Hematopoietic multipotent progenitor cell treated with erythropoietin and hydrocortisone succinate and interleukin-3 and kit ligand, for 8 days (in vitro differentiated cells): ENCODE measurements at places on chromosomes 2 and 18.

GRCh38 chr2:19576411-19576810, 218.0 kb upstream of the OSR1 start:
- DNase-seq, result no peak

DNA sequence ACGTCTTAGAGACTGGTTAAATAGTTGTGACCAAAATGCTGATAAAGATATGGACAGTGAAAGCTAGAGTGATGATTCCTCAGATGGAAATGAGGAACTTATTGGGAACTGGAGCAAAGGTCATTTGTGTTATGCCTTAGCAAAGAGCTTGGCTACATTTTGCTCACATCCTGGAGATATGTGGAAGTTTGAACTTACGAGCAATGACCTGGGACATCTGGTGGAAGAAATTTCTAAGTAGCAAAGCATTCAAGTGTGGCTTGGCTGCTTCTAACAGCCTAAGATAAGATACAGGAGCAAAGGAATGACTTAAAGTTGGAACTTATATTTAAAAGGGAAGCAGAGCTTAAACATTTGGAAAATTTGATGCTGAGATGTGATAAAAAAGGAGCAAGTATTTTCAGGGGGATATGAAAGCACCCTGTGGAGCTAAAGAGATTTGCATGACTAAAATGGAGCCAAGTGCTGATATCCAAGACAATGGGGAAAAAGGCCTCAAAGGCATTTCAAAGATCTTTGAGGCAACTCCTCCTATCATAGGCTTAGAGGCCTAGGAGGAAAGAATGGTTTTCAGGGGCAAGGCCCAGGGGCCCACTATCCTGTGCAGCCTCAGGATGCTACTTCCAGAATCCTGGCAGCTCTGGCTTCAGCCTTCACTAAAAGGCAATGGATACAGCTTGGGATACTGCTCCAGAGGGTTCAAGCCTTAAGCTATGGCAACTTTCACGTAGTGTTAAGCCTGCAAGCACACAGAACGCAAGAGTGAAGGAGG, 124.1 kb upstream of the KLHL14 start:
- no peak for DNase-seq

- DNase-seq, result no peak
Observed at GRCh38 chr2:147644491-147644890, 200.3 kb upstream of the ACVR2A start.

GRCh38 chr2:102749938-102750337, 11.9 kb upstream of the TMEM182 start:
- no peak for DNase-seq

GRCh38 chr2:130728007-130728454, 839 bp upstream of the GPR148 start:
- peak; percentile 72 for DNase-seq

DNA sequence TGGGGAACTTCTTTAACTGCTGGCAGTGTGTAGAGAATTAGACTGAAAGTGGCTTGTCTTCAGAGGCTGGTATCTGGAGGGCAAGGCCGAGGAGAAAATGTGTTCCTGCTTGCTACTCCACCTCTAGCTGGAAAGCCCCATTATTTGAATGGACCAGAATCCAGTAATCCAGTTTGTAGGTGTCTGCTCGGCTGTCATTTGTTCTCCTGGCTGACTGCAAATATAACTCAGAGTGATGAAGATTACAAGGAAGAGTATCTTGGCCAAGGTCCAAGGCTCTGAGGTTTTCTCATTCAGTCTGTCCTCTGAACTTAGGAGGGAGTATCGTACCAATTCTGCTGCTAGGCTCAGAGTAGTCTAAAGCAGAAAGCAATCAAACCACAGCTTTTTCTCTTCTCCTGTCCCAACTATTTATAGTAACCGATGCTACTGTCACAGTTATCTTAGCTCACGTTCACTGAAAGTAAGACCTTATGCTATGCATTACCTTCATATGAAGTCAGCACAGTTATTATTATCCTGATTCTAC, 228.6 kb downstream of the SETBP1 start:
- DNase-seq, result peak; percentile 4

DNA sequence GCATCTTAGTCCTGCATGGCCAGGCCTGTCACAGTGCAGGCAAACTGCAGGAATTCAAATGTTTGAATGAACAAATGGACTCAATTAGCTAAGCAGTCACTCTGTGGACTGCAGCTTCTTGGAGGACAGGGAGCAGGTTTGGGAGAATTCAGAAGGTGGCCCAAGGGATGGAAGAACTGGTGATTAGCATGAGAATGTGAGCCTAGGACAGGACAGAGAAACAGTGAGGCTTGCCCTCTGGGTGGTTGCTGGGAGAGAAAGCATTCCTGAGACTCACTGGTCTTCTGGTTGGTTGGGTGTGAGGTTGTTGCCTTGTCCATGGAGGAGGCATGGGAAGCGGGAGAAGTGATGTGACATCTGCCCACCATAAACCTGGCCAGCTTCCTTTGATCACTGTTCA, 13.7 kb downstream of the IL1RL2 start:
- no peak for DNase-seq

- DNase-seq, result no peak
Observed at GRCh38 chr2:62293151-62293489, 97.2 kb downstream of the B3GNT2 start.

GRCh38 chr2:180319586-180320405, 312.7 kb upstream of the CWC22 start:
- DNase-seq, result no peak

DNA sequence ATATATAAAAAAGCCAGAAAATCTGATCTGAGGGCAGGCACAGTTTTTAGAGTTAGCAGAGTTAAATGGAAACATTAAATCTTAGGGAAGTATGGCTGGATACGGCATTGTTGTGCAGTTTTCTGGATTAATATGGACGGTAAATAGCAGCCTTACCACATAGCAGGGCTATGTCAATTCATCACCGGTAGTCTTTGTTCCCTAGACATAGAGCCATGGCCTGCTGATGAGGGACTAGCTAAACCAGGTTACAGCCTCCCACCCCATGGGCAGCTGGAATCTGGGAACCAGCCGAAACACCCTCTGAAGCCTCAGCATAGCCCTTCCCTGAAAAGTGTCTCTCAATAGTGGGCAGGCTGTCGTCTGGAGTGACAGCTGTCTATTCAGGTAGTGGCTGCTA, 32.4 kb downstream of the CDCA7 start:
- no peak for DNase-seq

GRCh38 chr18:3266062-3266608, 4.2 kb downstream of the MYL12B start:
- DNase-seq, result no peak

GRCh38 chr18:60549338-60549960, 176.9 kb upstream of the MC4R start:
- DNase-seq, result peak; percentile 67

GRCh38 chr2:14524803-14525080, 107.8 kb upstream of the LRATD1 start:
- DNase-seq, result no peak

- no peak for DNase-seq
Observed at GRCh38 chr2:3189076-3189591, 188.5 kb downstream of the EIPR1 start.

DNA sequence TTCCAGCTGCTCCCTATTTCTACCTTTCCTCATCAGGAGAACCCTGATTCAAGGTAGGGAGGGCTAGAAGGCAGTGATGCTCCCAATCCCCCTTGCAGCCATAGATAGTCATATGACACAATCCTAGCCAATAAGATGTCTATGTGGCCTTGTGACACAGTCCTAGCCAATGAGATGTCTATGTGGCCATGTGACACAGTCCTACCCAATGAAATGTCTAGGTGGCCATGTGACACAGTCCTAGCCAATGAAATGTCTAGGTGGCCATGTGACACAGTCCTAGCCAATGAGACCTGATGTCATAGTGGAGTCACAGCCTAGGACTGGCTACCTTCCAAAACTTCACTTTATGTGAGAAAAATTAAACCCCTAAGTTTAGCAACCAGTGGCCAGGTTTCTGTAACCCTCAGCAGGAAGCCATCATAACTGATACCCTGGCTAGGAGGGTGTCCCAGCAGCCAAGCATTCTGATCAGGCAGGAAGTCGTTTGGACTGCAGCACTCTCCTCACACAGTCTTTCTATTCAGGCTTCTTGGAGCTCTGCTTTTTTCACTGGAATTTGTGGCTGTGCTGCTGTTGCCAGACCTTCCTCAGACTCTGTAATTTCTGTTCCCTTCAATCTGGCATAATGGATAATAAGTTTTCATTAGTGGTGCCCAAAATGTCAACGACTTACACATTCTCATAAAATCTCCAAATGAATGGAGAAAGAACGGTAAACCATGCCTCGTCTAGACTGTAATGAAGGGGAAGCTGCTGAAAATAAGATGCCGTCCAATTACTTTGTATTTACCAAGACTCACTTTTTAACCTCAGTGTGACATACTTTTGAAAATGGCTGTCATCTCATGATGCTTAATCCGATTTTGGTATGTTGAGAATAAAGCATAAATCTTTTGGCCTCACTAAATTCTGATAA, 165.0 kb upstream of the NCKAP5 start:
- no peak for DNase-seq

DNA sequence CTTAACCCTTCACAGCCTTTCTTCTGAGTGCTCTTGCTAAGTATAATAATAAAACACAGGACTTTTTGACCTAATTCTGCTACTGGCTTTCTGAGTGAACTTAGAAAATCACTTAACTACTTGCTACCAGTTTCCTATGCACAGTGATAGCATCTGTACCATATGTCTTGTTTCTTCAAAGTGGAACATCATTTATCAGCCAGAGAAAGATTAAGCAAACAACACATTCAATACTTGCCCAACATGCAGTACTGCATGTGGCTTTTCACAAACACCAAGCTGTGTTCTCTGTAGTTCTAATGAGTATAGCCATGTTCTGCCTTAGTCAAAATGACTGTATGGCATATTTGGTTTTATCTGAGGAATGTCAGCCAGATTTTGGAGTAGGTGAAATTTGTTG, 1286.6 kb upstream of the ZEB2 start:
- DNase-seq, result no peak

DNA sequence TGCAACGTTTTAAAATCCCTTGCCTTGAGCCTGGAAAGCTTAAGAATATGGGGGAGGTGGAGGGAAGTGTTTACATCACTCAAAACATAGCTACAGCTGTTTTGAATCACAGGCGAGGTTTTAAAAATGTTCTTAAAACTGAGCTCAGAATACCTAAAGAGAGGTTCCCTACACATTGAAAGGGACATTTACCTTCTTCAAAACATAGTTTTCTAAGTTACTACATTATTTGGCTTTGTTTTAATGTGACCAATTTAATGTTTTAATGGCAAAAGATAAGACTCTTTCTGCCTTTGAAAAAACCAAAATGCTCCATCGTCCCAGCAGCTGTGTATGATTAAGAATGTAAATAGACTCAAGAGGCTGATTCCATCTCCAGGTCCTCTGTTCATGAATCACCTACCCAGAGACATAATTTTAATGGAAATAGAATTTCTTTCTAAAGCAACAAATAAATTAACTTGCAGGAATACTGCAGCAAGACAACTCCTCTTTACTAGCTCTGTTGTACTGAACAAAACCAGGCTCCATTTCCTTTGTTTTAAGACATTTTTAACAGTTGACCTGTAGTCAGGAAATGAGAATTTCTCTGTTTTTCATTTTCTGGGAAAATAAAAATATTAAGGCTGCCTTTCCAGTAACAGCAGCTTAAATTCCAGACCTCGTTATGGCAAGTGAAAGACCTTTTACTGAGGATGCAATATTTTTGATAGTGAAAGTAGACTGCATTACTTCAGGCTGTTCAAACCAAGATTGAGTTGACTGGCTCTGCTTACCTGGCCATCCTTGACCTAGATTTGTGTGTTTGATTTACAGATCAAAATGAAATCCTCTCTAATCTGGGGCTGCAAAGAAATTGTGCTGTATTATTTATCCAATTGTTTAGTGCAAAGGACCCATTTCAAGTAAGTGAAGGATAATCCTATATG, 33.7 kb upstream of the WDR75 start:
- no peak for DNase-seq

DNA sequence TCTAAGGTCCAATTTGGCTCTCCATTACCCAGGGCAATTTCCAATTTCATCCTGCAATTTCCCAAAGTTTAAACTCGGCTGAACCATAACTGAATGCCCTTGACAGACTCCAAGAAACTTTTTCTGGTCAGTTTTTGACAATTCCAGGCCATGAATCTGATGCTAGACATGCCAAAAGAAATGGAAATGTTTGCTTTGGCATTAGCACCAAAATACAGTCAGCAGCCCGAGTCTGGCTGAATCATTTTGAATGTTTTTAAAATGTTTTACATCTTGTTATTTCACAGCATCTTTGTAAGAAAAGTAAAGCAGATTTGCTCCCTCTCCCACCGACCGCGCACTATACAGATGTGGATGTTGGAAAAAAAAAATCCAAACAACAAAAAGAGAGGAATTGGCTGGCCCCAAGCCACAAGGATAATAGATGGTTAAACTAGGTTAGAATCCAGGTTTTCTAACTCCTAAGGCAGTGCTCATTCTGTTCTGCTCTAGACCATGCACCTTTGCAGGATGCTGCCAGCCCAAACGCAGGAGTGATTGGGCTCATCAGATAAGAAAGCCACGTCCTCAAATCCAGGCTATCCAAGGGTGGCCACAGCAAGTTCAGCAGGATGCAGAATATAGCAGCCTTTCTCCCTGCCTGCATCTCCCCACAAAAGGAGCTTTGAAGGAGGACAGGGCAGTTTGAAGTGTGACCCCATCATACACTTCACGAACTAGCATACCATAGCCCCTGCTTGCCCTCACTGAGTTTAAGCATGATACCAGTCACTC, 167.5 kb downstream of the ALK start:
- no peak for DNase-seq

GRCh38 chr2:240916571-240917008, 10.5 kb downstream of the CROCC2 start:
- DNase-seq, result no peak

DNA sequence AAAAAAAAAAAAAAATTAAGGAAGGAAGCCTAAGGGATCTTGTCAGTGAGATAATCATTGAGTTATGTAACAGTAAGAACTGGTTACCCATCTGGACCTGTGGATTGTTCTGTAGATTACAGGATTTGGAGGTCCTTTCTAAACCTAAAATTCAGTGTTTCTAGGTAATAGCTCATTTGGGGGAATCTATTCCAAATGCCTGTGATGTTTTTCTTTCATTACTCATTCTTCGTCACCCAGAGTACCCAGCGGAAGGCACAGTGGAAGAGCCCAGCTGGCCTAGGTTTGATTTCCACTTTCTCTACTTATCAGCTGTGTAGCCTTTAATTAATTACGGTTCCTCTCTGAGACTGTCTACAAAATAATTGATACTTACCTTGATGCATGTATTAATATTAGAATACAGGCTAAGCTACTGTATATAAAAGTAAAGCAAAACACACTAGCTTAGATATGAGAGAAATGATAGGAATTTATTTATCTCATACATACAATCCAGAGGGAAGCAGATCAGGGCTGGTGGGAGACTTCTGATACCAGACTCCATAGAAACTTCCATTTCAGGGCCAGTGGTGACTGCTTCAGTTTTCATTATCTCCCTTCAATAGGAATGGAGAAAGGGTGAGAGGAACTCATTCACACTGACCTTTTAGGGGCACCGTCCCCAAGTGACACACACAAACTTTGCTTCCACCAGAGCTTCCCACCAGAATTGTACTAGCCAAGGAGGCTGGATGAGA, 115.8 kb upstream of the NOSTRIN start:
- DNase-seq, result no peak

DNA sequence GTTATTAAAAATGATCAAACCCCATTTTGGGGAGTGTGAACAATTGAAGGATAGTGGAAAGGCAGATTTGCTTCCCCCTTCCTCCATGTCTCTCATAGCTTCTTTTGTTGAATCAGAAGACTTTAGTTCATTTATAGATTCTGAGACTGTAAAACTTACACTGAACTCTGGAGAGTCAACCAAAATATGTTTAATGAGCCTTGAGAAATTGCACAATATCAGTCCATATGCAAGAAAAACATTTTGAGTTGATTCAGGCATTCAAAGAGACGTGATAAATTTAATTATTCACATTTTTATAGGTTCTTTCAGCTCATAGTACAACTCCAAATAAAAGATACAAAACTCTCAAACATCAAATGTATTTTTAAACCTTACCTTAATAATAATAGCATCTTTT, 354.4 kb upstream of the SPRED2 start:
- no peak for DNase-seq
